ENCODE measurements at places on chromosomes 13 and 19.
A peak's percentile ranks its signal among the peaks of the same experiment; 100 is the strongest.

- H3K27me3 ChIP-seq, result peaks cover 62% of the 10 kb centered on the region
- H3K27ac ChIP-seq, result no peak overlapping the region
- H3K4me3 ChIP-seq, result no peak overlapping the region
- no peaks in the 10 kb centered on the region for H3K36me3 ChIP-seq
- peaks cover 9% of the 10 kb centered on the region for H3K4me1 ChIP-seq
Measured at GRCh38 chr13:31850041-31850555, 110.8 kb downstream of the RXFP2 start.

GRCh38 chr13:60482012-60482411 is 85.0 kb downstream of the TDRD3 start:
- H3K36me3 ChIP-seq, result peaks cover 40% of the 10 kb centered on the region
- no peak overlapping the region for H3K27ac ChIP-seq
- H3K27me3 ChIP-seq, result no peaks in the 10 kb centered on the region
- no peak overlapping the region for H3K4me3 ChIP-seq

GRCh38 chr19:50191216-50191615 is 12.2 kb upstream of the MYH14 start:
- H3K27ac ChIP-seq, result no peak overlapping the region
- H3K36me3 ChIP-seq, result no peaks in the 10 kb centered on the region
- no peak for DNase-seq
- H3K4me3 ChIP-seq, result no peak overlapping the region

- peak overlapping the region; percentile 85 for H3K4me3 ChIP-seq
- H3K4me1 ChIP-seq, result peaks cover 48% of the 10 kb centered on the region
- H3K27me3 ChIP-seq, result peaks cover 95% of the 10 kb centered on the region
- H3K36me3 ChIP-seq, result peaks cover 10% of the 10 kb centered on the region
Measured at GRCh38 chr19:40609561-40610395, 8.6 kb downstream of the LTBP4 start.

- H3K27ac ChIP-seq, result no peak overlapping the region
- no peaks in the 10 kb centered on the region for H3K4me1 ChIP-seq
- DNase-seq, result peak; percentile 34
Measured at GRCh38 chr19:44582581-44583265, 30.6 kb upstream of the IGSF23 start.

- H3K27me3 ChIP-seq, result peaks cover 46% of the 10 kb centered on the region
- H3K4me1 ChIP-seq, result peaks cover 14% of the 10 kb centered on the region
- DNase-seq, result peak; percentile 93
- peak overlapping the region; percentile 98 for H3K27ac ChIP-seq
Measured at GRCh38 chr19:45478454-45479238, 10.8 kb downstream of the FOSB start.

GRCh38 chr19:2145831-2146241 is 5.5 kb downstream of the AP3D1 start:
- H3K27ac ChIP-seq, result peak overlapping the region; percentile 79
- no peaks in the 10 kb centered on the region for H3K36me3 ChIP-seq
- H3K4me1 ChIP-seq, result peaks cover 36% of the 10 kb centered on the region

DNA sequence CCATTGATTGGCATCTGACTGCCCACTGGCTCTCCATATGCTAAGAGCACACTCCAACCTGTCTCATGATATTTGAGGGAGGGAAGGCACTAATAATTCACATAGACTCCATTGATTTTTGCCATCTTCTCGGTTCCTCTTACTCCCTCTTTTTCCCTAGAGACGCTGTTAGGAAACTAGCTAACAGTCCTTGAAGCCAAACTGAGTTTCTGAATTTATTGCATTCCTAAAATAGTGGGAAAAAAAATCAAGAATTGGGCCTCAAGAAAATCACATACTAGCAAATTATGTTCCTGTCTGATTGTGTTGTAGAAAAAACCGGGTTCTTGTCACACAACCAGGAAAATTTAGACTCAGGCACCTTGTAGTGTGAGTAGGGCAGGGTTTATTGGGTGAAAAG is 86.4 kb upstream of the SLC7A1 start:
- H3K36me3 ChIP-seq, result no peaks in the 10 kb centered on the region
- no peak overlapping the region for H3K4me3 ChIP-seq
- no peaks in the 10 kb centered on the region for H3K27me3 ChIP-seq
- DNase-seq, result no peak
- no peaks in the 10 kb centered on the region for H3K4me1 ChIP-seq

DNA sequence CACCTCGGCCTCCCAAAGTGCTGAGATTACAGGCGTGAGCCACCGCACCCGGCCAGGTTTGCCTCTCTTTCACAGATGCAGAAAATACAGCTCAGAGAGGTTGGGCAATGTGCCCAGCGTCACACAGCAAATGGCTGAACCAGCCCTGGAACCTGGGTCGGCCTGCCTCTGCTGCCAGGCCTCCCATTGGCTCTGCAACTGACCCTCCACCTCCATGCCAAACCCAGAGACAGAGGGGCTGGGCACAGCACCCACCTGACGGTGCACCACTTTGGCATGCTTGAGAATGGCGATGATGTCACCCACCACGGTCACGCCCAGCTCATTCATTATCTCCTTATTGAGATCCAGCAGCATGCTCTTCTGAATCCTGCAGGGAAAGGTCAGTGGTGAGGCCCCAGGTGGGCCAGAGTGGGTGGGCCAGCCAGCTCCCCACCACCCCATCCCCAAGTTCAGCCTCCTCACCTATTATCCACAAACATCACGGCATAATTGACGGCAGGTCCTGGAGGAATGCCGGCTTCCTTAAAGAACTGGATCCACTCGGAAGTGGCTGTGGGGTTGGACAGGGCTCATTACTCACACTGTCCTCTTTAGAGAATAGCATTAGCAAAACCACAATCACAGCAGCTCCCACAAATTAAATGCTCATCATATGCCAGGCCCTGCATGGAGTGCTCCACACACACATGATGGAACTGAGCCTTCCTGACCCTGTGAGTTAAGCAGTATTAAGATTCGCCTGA is 12.2 kb downstream of the C19orf47 start:
- no peak overlapping the region for H3K27ac ChIP-seq
- no peaks in the 10 kb centered on the region for H3K27me3 ChIP-seq
- DNase-seq, result no peak
- no peak overlapping the region for H3K4me3 ChIP-seq

DNA sequence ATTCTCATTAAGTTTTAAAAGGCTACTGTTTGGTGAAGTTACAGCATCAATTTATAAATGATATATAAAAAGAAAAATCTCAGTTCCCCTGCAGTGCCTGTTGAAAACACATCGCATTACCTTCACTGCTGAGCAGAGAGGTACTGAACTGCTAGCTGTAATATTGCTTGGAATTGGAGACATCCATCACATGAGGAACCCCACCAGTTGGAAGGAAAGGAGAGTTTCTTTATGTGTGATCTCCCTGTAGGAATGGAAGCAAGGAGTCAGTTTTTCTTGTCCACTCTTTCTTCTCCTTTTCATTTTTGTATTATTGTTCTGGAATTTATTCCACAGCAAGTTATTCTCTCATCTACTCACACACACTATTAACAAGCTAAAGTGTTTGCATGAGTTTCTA is 1586.0 kb upstream of the PRR20A start:
- H3K27ac ChIP-seq, result no peak overlapping the region
- no peaks in the 10 kb centered on the region for H3K27me3 ChIP-seq
- no peak overlapping the region for H3K4me3 ChIP-seq
- H3K4me1 ChIP-seq, result no peaks in the 10 kb centered on the region

DNA sequence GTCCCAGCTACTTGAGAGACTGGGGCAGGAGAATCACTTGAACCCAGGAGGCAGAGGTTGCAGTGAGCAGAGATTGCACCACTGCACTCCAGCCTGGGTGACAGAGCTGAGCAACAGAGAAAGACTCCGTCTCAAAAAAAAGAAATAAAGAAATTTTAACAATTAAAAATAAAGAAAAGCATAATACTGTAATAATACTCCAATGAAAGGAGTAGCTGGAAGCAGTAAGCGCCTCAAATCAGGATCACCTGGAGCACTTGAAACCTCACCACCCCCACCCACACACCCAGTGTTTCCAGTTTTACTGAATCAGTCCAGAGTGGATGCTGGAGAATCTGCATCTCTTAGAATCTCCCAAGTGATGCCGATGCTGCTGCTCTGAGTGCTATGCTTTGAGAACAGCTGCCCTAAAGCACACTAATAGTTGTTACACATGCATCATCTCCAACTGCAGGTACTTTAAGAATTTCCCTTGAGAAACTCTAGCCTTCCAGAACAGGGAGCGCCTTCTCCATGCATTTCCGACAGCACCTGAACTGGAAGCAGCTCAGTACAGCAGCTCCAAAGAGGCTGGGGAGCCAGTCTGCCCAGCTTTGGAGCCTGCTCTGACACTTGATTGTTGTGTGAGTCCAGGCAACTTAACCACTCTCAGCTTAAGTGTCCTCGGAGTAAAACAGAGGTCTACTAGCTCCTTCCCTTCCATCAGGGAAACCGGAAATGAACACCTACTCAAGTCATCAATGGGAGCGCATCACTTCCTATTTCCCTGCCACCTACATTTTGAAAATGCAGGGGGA is 2.9 kb downstream of the ABCC4 start:
- H3K4me1 ChIP-seq, result peaks cover 30% of the 10 kb centered on the region
- peak overlapping the region; percentile 69 for H3K4me3 ChIP-seq
- H3K27me3 ChIP-seq, result peaks cover 11% of the 10 kb centered on the region
- peak overlapping the region; percentile 71 for H3K27ac ChIP-seq
- no peak for DNase-seq

GRCh38 chr13:95253033-95253432 is 48.2 kb downstream of the ABCC4 start:
- H3K27me3 ChIP-seq, result no peaks in the 10 kb centered on the region
- peaks cover 6% of the 10 kb centered on the region for H3K36me3 ChIP-seq
- H3K27ac ChIP-seq, result no peak overlapping the region
- no peak overlapping the region for H3K4me3 ChIP-seq
- H3K4me1 ChIP-seq, result peaks cover 5% of the 10 kb centered on the region

- peaks cover 9% of the 10 kb centered on the region for H3K36me3 ChIP-seq
- H3K4me3 ChIP-seq, result no peak overlapping the region
- DNase-seq, result no peak
- H3K4me1 ChIP-seq, result peaks cover 12% of the 10 kb centered on the region
Measured at GRCh38 chr19:719636-720344, 11.1 kb downstream of the PALM start.
